ENCODE measurements at places on chromosomes 6 and 20. TPM values are rescaled to one million over a fixed set of nuclear protein-coding genes. Genes with fewer than 3 reads are reported as not detected.

GRCh38 chr6:82963191-82963925 is 102.3 kb downstream of the UBE3D start:
- DNase-seq: no peak

Gene MUC21
- total RNA-seq: not detected

GRCh38 chr6:96468681-96469224 is 52.9 kb upstream of the UFL1 start:
- DNase-seq: no peak

Gene IL17A
- not detected for total RNA-seq

Gene PLG
- total RNA-seq: not detected

DNA sequence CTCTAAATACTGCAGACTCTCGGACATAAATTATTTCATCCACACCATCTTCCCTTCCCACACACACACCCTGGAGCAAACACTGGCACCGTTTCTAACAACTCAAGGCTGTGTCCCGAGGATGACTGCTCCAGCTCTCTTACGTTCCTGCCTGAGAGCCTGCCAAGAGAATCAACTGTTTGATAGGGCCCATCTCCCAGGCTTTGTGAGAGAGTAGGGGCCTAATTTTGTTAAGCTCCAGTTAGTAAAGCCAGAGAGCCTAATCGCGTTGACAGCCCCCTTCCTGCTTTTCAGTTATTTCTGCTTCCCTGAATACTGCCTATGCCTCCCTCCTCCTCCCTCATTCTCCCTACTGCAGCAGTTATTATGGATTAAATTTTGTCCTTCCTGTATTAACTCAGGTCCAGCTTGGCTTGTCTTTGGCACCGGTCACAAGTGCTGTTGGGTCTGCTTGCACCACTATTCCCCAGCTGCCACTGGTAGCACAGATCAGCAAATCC is 118.1 kb upstream of the TMEM181 start:
- no peak for DNase-seq

All from activated CD8-positive, alpha-beta memory T cell treated with anti-CD3 and anti-CD28 coated beads, Interleukin-2, amount 10 ng/mL, durations not matched to agents 7 days and 5 days (primary cell).